MCF 10A (cell line): ENCODE measurements at places on chromosomes 4 and X. TPM values are rescaled to one million over a fixed set of nuclear protein-coding genes. Genes with fewer than 3 reads are reported as not detected.

GRCh38 chrX:71111921-71112431 is 599 bp upstream of the IL2RG start:
- H3K4me3 ChIP-seq: no peak overlapping the region
- peaks cover 6% of the 10 kb centered on the region for H3K36me3 ChIP-seq
- peaks cover 59% of the 10 kb centered on the region for H3K27me3 ChIP-seq
- DNase-seq: no peak

DNA sequence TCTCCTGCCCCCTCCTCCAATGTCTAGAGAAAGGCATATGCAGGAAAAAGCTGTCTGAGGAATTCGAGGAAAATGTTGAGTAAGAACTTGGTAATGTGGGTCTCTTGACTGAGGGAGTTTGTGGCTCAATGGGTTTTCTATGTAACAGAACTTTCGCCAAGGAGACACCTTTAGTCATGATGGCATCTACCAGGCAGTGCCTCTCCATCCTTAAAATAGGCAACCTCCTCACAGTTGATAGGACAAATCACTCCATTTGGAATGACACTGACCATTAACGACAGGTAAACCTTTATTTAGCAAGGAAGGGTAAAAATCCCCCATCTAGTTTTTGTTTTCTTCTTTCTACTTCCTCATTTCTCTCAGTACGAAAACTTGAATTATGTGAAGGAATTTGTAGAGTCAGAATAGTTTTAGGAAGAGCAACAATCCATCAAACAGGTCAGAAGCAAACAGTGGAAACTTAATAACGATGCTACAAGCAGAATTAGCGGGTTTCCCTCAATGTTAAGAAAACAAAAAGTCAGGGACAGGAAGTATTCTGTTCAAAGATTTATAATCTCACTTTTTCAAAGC is 2.7 kb downstream of the GSX2 start:
- no peaks in the 10 kb centered on the region for H3K27me3 ChIP-seq
- H3K27ac ChIP-seq: no peak overlapping the region
- no peaks in the 10 kb centered on the region for H3K36me3 ChIP-seq
- no peaks in the 10 kb centered on the region for H3K4me1 ChIP-seq
- no peak overlapping the region for H3K4me3 ChIP-seq
- DNase-seq: no peak

DNA sequence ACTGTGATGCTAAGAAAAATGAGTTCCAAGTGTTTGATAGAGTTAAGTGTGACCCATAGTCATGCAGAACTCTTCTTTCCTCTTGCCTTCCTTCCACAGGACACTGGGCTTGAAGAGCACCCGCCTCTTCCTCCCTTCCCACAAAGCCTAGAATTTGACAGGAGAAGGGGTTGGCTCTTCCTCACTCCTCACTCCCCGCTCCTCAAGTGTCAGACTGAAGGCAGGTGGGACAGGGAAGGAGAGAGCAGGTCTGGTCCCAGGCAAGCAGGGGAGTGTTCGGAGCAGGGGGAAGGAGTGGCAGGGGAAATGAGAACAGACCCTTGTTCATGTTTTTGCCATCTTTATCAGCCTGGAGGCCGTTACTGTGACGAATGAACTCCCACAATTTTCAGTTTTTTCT is 10.7 kb downstream of the MAGED2 start:
- peaks cover 13% of the 10 kb centered on the region for H3K36me3 ChIP-seq
- DNase-seq: no peak
- no peaks in the 10 kb centered on the region for H3K4me1 ChIP-seq
- peaks cover 17% of the 10 kb centered on the region for H3K27me3 ChIP-seq

DNA sequence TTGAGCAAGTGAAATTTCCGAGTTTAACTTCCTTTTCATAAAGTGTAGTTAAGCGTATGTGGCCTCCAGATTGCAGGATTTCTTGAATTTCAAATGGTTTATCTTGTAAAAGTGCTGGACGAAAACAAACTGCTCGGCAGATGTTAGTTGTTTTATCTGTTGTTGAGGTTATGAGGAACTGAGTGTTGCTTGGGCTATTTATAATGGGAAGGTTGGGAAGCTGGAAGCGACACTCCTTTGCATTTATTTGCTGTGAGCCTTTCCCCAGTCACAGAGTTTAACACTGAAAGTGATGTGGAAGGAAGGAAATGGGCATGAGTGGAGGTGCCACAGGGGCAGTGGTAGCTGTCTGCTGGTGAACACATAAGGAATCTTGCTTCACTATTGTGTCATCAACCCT is 284.9 kb downstream of the PCDH7 start:
- H3K27me3 ChIP-seq: no peaks in the 10 kb centered on the region
- H3K36me3 ChIP-seq: no peaks in the 10 kb centered on the region
- DNase-seq: no peak
- H3K27ac ChIP-seq: no peak overlapping the region
- peaks cover 5% of the 10 kb centered on the region for H3K4me1 ChIP-seq
- no peak overlapping the region for H3K4me3 ChIP-seq

DNA sequence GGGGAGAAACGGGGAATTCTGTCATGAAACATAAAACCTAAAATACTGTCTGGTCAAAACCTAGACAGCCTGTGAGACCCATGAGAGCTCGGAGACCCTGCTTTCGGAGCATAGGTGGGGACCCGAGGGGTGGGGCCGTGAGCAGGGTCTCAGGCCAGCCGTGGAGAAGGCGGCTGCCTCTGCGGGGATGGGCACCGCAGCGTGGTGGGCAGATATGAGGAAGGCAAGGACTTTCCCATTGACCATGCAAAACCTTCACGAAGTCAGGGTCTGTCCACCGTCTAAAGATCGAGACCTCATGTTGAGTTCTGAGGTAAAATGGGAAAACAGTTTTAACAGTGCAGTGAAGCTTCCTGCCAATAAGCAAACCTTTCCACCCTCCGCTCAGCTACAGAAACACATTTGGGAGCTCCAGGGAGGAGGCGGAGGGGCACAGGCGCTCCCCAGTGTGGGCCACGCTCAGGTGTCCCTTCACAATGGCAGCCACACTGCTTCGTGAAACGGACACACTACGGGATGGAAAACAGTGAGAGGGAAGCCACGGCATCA is 74.4 kb downstream of the SORBS2 start:
- no peaks in the 10 kb centered on the region for H3K27me3 ChIP-seq

DNA sequence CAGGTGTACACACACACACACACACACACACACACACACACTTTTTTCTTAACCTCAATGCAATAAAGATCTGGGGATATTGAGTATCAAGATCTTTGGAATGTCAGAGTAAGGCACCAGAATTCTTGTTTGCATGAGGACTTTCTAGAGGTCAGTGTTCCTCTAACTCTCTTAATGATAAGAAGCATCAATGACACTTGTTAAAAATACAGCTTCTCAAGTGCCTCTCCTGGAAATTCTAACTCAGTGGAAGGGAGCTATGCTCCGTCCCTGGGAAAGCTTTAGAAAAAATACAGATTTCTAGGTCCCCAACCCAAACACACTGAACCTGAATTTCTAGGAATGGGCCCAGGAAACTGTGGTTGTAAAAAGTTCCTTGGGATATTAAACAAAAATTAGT is 25.8 kb upstream of the HCCS start:
- H3K27ac ChIP-seq: no peak overlapping the region
- peaks cover 12% of the 10 kb centered on the region for H3K27me3 ChIP-seq
- no peaks in the 10 kb centered on the region for H3K4me1 ChIP-seq
- no peak overlapping the region for H3K4me3 ChIP-seq

GRCh38 chr4:19791422-19792123 is 460.1 kb upstream of the SLIT2 start:
- H3K4me3 ChIP-seq: no peak overlapping the region
- no peaks in the 10 kb centered on the region for H3K27me3 ChIP-seq
- H3K27ac ChIP-seq: no peak overlapping the region
- no peaks in the 10 kb centered on the region for H3K4me1 ChIP-seq

- DNase-seq: peak; percentile 71
- peak overlapping the region; percentile 71 for H3K4me3 ChIP-seq
- H3K36me3 ChIP-seq: no peaks in the 10 kb centered on the region
- no peak overlapping the region for H3K27ac ChIP-seq
- peaks cover 8% of the 10 kb centered on the region for H3K4me1 ChIP-seq
These were observed 63.0 kb downstream of the ZNF732 start for GRCh38 chr4:242121-242848.

- no peak for DNase-seq
- H3K4me1 ChIP-seq: no peaks in the 10 kb centered on the region
- H3K27me3 ChIP-seq: no peaks in the 10 kb centered on the region
- no peaks in the 10 kb centered on the region for H3K36me3 ChIP-seq
These were observed 108.6 kb downstream of the TBL1X start for GRCh38 chrX:9573282-9574106.

GRCh38 chr4:83285055-83285407 is 433 bp upstream of the COQ2 start:
- peak; percentile 59 for DNase-seq
- H3K4me3 ChIP-seq: peak overlapping the region; percentile 86
- no peaks in the 10 kb centered on the region for H3K36me3 ChIP-seq
- H3K27ac ChIP-seq: peak overlapping the region; percentile 97
- H3K27me3 ChIP-seq: no peaks in the 10 kb centered on the region
- H3K4me1 ChIP-seq: peaks cover 24% of the 10 kb centered on the region

DNA sequence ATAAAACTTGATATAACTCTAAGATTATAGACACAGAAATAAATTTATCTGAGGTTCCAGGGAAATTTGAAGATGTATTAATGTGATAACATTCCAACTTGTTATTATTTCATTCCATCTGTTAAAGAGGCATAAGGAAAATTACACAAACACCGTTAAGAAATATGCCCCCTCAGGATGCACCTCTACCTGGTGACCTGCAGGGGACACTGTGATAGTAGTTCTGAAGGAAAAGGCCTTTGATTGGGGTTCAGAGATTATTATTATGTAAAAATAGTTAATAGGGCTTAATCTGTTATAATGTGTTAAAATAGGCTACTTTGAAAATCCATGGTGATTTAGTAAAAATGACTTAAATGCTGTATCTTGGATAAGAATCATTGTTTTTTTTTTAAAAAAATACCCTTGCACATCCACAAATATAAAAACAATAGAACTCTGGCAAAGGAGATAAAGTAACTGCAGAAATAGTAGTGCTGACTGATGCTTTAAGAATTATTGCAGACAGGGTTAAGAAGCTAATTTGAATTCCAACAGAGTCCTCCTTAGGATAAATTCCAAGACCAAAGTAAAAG is 6.1 kb upstream of the ABRAXAS1 start:
- H3K27ac ChIP-seq: no peak overlapping the region
- H3K36me3 ChIP-seq: no peaks in the 10 kb centered on the region
- no peaks in the 10 kb centered on the region for H3K27me3 ChIP-seq
- H3K4me1 ChIP-seq: no peaks in the 10 kb centered on the region

GRCh38 chrX:3651277-3651676 is 62.2 kb downstream of the PRKX start:
- H3K36me3 ChIP-seq: peaks cover 44% of the 10 kb centered on the region
- H3K27me3 ChIP-seq: no peaks in the 10 kb centered on the region
- no peak overlapping the region for H3K27ac ChIP-seq
- no peaks in the 10 kb centered on the region for H3K4me1 ChIP-seq
- DNase-seq: peak; percentile 35

PCSK1N gene
- total RNA-seq: 5.0 and 6.3 TPM in 2 replicates

MAGEA4 gene
- total RNA-seq: not detected in 2 replicates

CACNA1F gene
- not detected in 2 replicates for total RNA-seq
